Stimulated activated CD8-positive, alpha-beta memory T cell treated with anti-CD3 and anti-CD28 coated beads, Interleukin-4, amount 100 ng/mL, for 1 hour (primary cell): ENCODE measurements at places on chromosomes 6 and 20.

DNA sequence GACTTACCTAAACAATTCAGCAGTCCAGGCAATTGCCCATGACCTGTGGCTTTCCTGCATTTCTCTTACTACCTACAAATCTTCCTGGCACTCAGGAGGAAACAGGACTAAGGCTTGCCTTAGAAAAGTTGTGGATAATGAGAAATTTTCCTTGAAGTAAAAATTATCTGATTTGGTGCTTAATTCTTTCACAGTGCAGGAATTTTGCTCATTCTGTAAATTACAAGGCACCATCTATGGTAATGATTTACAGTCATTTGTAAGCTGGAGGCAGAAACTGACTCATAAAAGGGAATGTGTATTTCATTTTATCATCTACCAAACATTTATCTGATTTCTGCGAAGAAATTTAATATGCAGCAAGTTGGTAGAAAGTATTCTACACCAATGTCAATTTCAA is 211.5 kb upstream of the FKBP1C start:
- no peak for DNase-seq

DNA sequence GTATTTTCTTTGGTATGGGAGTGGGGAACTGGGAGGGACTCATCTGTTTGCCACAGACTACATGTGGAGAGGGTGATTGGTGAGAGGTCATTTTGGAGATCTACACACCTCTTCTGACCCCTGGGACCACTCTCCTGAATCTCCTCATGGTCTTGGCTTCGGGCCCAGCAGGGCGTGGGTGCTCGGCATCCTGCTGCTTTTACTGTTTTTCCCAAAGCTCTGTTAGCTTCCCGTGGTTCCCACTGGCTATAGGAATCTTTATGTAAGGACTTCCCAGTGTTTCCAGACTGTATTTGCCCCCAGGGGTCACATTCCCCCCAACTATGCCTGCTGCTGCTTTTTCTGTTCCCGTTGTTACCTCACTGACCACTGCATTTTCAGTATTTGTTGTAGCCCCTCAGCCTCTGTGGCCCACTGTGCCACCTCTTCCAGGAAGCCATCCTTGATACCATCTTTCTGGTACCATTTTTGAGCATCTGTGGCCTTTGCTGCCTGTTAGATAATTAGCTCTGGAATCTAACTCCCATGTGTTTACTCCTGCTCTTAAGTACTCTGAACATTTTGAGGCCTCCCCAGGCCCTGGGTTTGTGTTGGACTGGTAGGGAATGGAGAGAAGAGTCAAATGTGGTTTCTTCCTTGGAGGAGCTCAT is 14.9 kb downstream of the PLCG1 start:
- DNase-seq: no peak

- DNase-seq: no peak
Observed at GRCh38 chr20:44691424-44692423, 23.4 kb upstream of the CCN5 start.

GRCh38 chr6:22804620-22805261 is 235.4 kb downstream of the HDGFL1 start:
- no peak for DNase-seq

- peak; percentile 32 for DNase-seq
Observed at GRCh38 chr6:474453-475185, 83.1 kb downstream of the IRF4 start.

DNA sequence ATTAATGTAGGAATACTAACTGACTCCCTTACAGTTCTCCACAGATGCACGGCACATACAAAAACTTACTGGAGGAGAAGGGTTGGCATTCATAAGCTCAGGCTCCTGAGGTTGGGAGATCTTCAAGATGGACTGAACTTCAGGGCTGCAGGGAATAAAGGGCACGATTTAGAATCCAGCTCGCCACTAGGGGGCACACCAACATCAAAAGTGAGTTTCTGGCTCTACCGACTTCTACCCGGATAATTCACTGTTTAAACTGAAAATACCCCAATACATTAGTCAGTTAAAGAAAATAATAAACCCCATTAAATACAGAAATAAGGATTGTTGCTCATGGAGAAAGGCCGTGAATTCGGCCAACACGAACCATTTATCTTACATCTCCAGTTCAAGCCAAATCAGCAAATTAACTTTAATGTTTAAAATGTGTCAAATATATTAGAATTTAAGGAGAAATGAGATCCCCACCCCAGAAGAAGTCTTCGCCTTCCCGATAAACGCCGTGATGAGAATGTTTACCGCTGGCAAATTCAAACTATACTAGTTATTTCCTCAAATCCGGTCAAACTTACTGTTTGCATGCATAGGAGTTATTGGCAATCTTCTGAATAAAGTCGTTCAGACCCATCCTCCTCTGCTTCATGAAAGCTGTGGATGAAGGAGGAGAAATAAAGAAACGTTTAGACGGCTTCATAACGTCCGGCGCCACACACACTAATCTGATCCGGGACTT is 121.7 kb upstream of the SLC2A12 start:
- peak; percentile 80 for DNase-seq

- DNase-seq: no peak
Observed at GRCh38 chr6:154433477-154434241, 76.8 kb downstream of the CNKSR3 start.

DNA sequence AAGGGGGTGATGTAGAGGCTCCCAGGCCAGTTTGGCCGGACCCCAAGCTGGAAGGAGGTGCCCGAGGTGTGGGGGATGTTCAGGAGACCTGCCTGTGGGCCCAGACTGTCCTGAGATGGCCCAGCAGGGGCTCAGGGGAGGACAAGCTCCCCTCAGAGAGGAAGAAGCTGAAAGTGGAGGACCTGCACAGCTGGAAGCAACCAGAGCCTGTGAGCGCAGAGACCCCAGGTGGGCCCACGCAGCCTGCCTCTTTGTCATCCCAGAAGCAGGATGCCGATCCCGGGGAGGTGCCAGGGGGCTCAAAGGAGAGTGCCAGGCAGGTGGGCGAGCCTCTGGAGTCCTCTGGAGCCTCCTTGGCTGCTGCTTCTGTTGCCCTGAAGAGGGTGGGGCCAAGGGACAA is 29.7 kb downstream of the ZNF831 start:
- DNase-seq: no peak
